ENCODE measurements at places on chromosomes 7 and 10.

DNA sequence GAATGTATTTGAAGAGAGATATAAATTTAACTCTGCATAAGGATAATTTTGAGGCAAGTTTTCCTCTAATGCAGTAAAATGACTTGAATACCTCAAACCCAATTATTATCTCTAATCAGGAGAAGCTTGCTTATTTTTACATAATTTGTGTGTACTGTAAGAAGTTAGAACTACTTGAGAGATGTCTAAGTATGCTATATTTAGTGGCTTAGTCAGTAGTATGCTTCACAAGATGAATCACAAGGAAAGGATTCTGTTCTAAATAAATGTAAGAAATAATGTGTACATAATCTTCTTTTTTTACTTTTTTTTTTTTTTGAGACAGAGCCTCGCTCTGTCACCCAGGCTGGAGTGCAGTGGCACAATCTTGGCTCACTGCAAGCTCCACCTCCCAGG lies 13.7 kb downstream of the PHTF2 start:
- no peak for DNase-seq

DNA sequence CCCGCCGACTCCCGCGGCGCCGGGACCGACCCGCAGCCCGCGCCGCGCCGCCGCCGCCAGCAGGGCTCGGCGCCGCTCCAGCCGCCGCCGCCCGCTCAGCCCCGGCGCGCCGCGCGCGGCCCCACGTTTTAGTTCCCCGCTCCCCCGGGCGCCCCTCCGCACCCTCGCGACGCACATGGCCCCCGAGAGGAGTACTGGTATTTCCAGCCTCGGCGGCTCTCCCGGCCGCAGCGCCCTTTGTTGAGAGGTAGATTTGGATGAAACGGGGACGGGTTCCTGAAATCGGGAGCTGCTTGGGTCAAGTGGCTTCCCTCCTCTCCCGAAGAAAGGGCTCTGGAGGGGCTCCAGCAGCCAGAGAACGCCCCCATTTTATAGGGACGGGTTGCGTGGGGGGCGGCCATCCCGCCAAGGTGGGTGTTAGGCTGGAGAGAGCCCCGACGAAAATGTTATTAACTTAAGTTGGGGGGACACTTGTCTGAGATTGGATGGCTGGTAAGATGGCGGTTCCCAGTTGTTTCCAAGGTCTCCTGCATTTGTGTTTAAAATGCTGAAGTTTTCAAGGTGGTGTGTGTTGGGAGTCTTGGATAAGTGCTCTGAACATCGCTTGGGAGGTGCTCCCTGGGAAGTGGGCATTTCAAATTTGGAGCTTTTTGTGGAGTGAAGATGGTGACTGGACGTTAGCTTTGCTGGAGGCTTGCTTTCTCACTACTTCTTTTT lies 1.2 kb downstream of the BMI1 start:
- no peak for DNase-seq

DNA sequence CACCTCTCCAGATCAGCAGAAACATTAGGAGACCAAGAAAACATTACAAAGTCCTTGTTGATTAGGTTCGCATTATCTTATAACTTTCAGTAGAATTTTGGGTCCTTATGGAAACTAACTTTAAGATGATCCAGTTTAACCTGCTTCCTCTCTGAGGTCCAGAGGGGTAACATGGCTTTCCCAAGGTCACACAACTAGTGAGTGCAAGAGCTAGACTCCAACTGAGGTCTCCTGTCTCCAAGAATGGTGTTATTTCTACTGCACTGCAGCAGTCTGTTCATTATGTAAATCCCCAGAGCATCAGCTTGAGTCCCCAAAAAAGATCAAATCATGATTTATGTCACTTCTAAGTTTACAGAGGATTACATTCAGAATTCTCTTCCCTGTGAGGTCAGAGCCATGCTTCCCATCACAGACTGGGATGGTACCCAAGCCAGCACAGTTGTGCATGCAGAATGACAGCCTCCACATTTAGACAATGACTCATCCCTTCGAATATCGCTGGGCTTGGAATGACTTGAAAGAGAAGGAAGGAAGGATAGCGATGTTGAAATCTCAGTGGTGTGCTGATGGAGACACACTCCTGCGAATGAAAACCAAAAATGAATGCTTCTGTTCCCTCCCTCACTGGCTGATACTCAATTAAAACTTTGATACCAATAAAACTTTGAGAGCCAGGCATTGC lies 163.1 kb upstream of the PLXNA4 start:
- DNase-seq, result no peak

GRCh38 chr7:99210265-99210970 lies 2.5 kb upstream of the KPNA7 start:
- DNase-seq, result peak; percentile 64

DNA sequence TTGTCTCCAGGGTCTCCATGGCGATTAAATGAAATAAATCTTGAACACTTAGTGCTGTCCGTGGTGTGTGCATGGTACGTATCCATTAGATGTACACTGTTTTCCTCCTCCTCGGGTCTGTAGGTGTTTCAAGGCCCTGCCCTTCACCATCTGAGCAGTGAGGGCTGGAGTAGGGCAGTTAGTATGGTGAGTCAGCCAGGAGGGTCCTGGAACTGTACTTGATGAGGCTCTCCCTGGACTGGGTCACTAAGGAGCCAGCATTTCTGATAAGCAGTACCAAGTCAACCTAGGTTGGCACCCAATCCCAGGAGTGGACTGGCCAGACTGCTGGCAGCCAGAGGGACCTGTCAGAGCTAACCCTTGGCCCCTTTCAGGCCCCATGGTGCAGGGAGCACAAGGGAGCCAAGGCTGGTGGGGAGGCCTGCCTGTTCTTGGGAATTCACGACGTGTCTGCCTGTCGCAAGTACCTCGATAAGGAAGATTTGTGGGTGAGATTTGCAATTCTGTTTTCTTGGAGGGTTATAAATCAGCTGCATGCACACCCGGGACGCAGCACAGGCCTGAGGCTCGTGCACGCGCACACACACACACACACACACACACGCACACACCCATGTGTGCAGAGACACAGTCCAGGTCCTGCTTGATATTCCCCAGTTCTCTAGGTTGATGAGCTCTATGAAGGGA lies 114.2 kb downstream of the ZMIZ1 start:
- no peak for DNase-seq

DNA sequence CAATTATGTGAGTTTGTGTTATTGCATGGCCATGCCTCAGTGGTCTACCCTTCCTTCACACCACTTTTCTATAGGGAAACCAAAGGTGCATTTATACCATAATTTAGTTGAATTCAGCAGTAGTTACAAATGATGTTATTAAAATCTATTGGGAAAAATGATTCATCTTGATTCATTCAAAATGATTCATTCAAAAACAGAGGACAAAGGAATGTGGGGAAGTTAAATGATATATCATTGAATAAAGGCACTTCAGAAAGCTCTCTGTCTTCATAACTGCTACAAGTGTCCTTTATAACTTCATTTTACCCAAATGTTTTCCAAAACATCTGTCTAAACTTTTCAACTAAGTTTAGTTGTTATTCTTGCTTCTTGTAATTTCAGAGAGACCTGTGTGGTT lies 722.9 kb downstream of the GRM8 start:
- no peak for DNase-seq

GRCh38 chr10:43854007-43854406 lies 205.3 kb upstream of the ZNF32 start:
- no peak for DNase-seq

DNA sequence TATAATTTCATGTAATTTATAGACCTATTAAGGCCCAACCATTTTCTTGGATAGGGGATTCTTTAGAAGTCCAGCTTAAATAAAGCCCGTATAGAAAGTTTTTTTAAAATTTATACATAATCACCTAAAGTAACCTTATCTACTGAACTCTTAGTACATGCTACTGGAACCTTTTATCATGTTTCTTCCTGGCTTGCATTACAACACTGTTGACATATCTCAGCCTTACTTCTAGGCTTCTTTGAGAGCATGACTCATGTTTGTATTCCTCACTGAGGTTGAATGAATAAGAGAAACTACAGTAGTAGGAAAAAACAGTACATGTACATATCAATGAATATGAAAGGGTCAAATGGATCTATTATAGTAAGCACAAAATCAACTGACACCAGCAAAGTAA lies 8.2 kb upstream of the MAGI2 start:
- DNase-seq, result peak; percentile 9

DNA sequence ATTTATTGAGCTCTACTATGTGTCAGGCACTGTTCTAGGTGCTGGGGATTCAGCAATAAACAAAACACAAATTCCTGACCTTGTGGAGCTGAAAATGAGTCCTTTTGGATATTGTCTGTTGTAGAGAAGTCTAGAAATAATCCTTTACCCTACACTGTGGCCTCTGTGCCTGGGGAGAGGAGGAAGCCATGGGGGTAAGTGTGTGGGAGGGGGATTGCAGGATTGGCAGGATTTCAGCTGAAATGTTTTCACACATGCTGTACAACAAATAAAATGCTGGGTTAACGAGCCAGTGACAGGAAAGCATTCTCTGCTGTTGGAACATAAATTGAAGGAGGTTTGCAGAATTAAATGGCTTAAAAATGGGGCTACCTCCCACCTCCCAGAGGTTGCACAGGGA lies 189.4 kb downstream of the FANK1 start:
- no peak for DNase-seq

DNA sequence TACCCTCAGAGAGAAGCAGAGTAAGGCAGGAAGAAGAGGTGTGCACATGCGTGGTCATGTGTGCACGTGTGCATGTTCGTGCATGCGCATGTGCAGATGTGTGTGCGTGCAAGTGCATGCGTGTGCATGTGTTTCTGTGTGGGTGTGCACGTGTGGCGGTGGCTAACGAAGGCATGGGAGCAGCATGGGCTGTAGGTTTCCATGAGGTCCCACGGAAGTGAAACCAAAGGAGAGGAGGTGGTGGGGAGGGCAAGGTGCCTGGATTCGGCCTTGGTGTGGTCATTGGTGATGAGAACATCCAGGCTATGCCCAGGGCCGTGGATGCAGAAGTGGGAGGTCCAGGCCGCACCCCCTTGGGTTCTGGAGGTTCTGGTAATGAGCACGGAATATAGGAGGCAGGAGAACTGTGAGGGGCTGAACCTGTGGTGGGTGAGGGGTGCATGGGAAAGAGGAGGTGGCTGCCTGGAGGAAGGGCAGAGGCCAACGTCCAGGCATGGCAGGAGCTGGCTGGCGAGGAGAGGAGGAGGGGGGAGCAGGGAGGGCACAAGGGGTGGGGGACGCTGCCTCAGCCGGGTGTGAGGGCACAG lies 2.4 kb upstream of the INPP5A start:
- no peak for DNase-seq

- DNase-seq, result no peak
Measured at GRCh38 chr10:5252177-5253037, 55.8 kb downstream of the AKR1C4 start.

DNA sequence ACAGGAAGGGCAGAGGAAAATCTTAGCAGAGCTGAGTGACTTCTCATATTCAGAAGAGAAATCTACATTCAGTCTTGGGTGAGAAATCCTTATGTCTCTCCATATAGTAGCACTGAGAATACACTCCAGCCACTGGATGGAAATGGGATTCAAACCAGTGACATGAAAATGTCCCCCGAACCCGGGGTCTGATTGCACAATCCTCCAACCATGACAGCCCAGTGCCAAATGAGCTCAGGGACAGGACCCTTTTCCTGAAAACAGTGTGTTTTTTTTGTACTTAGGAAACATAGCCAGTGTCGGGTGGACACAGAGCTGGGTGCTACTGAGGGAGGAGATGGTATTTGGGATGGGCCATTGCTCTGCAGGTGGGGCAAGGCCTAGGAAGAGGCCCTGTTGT lies 185.6 kb downstream of the CXCL12 start:
- DNase-seq, result no peak

DNA sequence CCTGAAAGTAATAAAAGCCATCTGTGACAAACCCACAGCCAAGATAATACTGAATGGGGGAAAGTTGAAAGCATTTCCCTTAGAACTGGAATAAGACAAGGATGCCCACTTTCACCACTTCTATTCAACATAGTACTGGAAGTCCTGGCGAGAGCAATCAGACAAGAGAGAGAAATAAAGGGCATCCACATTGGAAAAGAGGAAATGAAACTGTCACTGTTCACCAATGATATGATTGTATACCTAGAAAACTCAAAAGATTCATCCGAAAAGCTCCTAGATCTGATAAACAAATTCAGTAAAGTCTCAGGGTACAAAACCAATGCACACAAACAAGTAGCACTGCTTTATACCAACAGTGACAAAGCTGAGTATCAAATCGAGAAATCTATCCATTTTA lies 581.7 kb upstream of the TEX47 start:
- no peak for DNase-seq

GRCh38 chr10:61609701-61610100 lies 53.0 kb upstream of the CABCOCO1 start:
- no peak for DNase-seq

DNA sequence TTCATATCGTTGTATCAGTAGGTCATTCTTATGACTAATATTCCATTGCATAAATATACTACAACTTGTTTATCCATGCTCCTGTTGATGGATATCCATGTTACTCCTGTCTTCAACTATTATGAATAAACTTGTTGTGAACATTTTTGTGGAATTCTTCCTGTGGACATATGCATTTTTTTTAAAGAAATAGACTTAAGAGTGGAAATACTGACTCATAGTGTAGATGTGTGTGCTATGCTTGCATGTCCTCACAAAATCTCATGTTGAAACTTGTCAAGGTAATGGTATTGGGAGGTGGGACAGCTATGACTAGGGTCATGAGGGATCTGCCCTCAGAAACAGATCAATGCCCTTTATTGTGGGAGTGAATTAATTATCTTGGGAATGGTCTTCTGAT lies 240.5 kb upstream of the PRSS58 start:
- DNase-seq, result no peak

DNA sequence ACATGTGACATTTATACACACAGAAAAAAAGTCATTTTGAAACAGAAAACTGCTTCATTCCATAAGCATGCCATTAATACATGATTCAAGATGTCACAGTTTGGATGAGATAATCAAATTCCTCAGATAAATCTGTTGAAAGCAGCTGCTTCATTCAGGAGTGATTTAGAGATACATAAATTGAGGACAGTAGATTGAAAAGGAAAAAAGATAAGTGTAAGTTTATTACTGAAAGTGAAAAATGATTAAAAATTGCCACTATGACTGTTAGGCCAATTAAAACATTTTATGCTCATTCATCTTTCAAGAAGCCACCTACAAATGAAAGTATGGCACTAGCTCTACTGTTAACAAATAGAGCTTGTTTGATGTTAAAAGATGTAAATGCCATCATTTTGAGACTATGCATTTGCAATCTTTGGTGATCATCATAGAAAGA lies 136.9 kb upstream of the CDK6 start:
- no peak for DNase-seq

- DNase-seq, result no peak
Measured at GRCh38 chr10:61901829-61902444, 438 bp downstream of the ARID5B start.

DNA sequence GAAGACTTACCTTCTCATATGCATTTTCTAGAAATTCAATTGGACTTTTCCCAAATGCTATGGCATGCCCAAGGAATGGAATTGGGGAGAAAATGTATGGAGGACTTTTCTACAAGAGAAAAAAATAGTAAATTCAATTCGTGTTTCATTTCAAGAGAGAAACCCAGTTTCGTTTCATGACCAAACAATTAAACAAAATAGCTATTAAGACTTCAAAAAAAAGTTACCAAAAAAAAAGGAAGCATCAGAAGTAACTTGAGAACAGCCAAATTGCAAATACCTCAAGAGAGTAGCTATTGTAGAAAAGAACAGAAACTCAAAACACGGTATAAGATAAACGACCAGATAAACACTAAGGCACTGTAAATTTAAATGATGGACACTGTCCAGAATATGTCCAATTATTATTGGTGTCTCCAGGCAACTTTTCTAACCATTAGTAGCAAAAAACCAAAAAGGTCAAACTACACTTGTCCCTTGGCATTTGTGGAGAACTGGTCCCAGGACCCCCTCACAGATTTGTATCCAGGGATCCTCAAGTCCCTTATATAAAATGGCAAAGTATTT lies 2.4 kb downstream of the CYP51A1 start:
- no peak for DNase-seq

Measured in HuH-7 (cell line).